H9 (cell line): ENCODE measurements at places on chromosomes 6 and 20.

- DNase-seq, result no peak
Measured at GRCh38 chr6:147549531-147549930, 41.0 kb downstream of the SAMD5 start.

- no peak for DNase-seq
Measured at GRCh38 chr6:119683031-119683430, 333.5 kb upstream of the MAN1A1 start.

DNA sequence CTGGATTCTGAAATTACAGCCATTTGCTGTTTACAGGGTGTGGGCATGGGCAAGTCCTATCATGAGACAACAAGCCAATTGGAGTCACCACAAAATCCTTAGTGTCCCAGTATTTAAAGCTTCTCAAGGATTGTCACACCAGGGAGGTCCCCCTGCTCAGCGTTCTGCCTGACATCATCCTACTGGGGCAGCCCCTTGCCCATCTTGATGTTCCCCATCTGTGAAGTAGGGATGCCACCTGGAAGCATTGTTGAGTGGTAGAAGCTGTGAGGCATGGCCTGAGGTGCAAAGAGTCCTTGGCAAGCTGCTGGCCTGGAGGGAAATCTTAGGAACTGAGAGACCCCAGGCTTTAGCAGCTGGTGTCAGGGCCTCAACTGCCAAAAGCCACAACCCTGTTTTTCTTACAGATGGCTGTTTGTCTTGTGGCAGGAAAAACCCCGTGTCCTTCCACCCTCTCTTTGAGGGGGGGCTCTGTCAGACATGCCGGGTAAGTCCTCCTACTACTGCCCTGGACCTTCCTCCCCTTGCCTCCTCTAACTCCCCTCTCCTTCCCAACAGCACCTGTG is 23.3 kb upstream of the MAPRE1 start:
- DNase-seq, result no peak

- DNase-seq, result no peak
Measured at GRCh38 chr6:130655586-130655985, 171.6 kb upstream of the SMLR1 start.

GRCh38 chr20:59322081-59322480 is 21.7 kb downstream of the EDN3 start:
- no peak for DNase-seq

DNA sequence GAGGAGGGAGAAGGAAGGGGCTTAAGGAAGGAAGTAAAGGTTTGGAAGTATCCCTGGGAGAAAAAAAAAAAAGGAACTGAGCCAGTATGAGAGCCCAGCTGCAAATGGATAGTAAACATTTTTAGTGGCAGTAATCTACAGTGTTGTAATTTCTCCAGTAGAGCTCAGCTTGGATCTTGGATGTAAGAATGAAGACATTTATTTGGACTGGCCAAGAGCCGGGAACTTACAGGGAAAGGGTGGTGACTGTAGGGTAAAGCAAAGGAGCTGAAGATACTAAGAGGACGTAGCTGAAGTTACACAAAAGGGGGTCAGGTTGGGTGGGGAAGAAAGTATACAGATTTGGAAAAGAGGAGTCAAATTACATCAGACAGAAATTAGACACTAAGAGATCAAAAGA is 13.5 kb downstream of the EEF1E1 start:
- DNase-seq, result no peak

DNA sequence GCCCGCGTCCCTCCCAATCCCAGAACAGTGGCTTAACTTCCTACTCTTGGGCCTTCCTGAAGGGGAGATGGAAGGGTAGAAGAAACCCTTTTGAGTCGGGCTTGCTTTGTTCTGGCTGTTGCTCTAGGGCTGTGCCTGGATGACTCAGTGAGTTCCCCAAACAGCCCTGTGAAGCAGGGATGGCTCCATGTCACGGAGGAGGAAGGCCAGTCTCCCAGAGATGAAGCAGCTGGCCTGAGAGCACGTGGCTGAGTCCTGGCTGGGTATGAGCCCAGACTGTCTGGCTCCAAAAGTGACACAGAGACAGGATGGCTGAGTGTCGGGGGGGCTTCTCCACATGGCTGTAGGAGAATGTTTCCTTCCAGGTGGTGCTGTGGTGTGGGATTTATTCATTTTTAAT is 4.6 kb downstream of the SYTL3 start:
- DNase-seq, result no peak

DNA sequence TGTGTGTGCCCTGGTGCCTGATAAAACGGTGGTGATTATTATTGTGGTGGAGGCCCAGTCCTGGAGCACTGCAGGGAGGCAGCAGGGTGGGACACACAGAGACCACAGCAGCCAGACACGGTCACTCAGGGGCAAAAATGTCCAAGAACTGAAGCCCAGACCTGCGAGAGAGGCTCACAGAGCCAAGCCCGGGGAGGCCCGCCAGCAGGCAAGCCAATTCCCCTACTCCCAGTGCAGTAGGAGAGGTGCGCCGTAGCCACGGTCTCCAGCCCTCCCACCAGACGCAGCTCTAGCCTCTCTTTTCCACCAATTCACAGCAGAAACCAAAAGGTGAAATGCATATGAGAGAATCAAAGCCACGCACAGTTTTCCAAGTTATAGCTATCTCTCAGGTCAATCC is 179.4 kb upstream of the TAB2 start:
- no peak for DNase-seq

DNA sequence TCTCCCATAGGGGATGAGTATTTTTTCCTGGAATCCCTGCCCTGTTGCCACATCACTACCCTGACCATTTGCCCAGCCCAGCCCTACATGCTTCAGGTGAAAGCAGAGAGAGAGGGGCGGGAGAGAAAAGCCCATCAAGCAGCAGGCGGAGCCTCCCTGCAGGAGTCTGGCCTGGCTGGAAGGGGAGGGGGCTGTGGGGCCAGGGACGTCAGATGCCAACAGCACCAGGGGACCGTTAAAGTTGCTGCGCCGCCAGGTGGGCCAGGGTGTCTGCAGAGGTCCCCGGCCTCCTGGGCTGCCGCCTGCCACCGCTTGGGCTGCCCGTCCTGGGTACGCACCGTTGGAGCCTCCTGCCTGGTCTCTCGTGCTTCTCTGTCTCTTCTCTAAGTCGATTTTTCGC is 757 bp upstream of the R3HDML start:
- peak; percentile 84 for DNase-seq

DNA sequence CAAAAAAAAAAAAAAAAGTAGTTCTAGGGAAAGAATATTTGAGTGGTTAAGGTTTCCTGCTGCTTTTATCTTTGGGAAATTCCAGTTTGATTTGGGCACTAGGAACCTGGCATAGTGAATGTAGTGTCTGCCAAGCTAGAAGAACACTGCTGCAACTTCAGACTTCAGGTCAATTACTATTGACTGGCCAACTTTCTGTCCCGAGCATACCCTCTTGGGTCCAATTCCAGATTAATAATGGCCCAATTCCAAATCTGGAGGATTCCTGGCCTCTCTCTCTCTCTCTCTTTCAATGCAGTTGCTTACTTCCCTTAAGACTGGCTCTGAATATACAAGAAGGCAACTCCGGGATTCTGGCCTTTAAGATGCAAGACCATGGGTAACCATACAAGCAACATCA is 74.9 kb downstream of the ANKEF1 start:
- no peak for DNase-seq

- DNase-seq, result no peak
Measured at GRCh38 chr6:108531332-108531731, 29.4 kb upstream of the FOXO3 start.

DNA sequence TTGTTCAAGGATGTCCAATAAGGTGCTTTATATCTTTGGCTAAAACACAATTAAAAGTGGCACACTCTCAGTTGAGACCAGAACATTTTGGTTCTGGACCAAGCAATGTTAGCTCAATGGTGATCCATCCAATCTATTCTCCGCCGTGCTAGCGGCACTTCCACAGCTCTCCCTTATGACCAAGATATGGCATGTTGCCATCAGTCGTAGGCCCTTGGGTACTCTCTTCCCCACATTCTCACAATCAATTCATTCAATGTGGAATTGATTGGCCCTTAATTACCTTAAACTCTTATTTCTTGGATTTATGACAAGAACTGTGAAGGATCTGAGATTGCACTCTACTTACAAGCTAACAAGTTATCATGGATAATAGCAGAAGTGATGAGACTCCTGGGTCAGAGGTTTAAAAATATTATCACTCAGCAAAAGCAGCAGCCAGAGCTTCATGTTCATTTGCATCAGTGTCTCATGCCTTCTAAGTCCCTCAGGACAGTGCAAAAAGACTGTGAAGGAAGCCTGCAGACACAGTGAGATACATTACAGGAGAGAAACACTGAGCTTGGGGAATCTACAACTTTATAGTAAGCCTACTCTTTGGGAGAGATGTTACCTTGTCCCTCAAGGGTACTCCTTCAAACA is 80.0 kb upstream of the ARG1 start:
- no peak for DNase-seq

DNA sequence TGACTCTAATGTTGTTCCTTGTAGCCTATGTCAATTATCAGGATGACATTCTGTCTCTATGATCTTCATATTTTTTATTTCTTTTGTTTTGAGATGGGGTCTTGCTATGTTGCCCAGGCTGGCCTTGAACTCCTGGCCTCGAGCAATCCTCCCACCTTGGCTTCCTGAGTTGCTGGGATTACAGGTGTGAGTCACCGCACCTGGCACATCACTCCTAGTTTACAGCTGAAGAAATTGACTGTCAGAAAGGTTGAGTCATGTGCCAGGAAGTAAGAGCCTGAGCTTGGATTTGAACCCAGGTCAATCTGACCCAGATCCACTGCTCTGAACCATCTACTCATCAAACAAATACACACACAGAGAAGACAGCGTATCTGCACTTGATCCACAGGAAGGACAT is 14.4 kb downstream of the PPP1R3G start:
- DNase-seq, result no peak

GRCh38 chr6:49839957-49840356 is 26.4 kb downstream of the CRISP1 start:
- no peak for DNase-seq

DNA sequence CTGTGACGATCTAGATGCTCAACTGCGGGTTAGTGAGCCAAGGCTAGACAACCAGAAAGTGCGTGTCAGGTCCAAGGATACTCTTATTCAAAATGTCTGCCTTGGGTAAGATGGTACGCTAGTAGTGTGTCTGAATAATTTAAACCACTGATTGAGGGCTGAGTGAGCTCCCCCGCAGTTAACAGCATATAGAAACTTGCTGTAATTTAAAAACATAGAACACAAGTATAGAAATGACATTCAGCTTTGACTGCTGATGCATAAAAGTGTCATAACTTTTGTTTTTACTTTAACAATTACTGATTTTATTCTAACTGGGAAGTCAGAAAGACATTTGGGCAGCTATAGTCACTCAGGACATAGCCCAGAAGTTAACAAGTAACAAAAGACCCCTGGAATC is 45.6 kb upstream of the SLC22A1 start:
- no peak for DNase-seq

- DNase-seq, result no peak
Measured at GRCh38 chr6:11324453-11325015, 92.1 kb upstream of the NEDD9 start.

- peak; percentile 92 for DNase-seq
Measured at GRCh38 chr20:33299111-33299603, 16.1 kb downstream of the BPIFB1 start.

GRCh38 chr6:138229663-138230179 is 11.4 kb upstream of the PBOV1 start:
- DNase-seq, result no peak

GRCh38 chr6:36171573-36171972 is 25.0 kb upstream of the BRPF3 start:
- no peak for DNase-seq

DNA sequence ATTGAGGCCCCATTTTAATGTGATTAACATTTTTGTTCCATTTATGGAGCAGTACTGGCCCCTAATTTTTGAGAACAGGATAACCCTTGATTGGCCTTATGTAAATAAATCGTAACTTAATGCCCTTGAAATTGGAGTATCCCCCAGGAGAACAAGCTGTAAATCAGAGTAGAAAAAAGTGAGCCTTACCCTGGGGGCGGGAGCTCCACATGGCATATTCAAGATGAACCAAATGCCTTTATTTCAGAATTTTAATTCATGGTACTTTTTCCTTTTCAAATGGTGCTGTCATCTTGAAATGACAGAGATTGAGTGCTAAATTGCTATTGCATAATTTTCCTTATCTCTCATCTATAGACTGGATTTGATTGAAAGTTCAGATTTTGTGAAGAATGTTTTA is 809.5 kb upstream of the FLRT3 start:
- DNase-seq, result no peak

- DNase-seq, result no peak
Measured at GRCh38 chr6:163416557-163417253, 2.2 kb downstream of the QKI start.
